Neural crest cell (in vitro differentiated cells): ENCODE measurements at places on chromosomes 3 and 15.

- no peak for DNase-seq
Measured at GRCh38 chr3:46183330-46183729, 24.8 kb downstream of the CCR1 start.

DNA sequence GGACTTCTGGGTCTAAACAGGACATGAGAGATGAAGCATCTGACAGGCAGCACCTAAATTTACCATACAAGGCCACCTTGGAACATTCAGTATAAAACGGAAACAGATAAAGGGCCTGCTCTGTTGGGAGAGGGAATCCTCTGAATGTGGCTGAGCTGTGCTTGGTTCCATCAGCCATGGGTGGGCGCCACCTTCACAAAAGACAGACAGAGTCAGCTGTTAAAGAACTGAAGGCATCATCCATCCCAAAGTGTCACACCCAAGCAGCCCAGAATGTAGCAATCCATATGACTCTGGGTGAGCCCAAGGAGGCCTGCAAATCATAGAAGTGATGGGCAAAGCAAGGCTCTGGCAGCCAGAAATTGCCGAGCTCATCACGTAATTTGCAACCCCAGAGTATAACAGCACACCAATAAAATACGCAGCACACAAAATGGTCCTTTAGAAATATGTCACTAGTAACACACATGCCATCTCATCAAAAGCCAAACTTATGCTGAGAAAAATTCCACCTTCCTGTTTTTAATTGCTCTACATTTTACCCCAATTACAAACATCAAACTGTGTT is 24.8 kb upstream of the RBP1 start:
- DNase-seq: no peak

DNA sequence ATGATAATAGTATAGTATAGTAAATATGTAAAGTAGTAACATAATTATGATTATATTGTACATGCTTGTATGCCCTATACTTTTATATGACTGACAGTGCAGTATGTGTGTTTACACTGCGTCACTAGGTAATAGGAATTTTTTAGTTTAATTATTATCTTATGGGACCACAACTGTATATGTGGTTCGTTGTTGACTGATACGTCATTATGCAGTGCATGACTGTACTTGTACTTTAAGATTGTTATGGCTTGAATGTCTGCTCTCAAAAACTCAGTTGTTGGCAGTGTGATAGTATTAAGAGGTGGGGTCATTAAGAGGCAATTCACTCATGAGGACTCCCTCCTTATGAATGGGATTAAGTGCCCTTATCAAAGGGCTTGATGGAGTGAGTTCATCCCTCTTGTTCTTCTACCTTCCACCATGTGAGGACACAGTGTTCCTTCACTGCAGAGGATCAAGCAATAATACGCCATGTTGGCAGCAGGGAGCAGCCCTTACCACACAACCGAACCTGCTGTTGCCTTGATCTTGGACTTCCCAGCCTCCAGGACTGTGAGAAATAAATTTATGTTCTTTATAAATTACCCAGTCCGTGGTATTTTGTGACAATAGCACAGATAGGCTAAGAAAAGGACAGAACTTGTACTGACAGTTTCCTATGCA is 152.2 kb downstream of the NEK11 start:
- DNase-seq: no peak

- no peak for DNase-seq
Measured at GRCh38 chr3:139450159-139450558, 26.2 kb downstream of the RBP2 start.

GRCh38 chr3:120224237-120224636 is 60.8 kb downstream of the GPR156 start:
- no peak for DNase-seq

GRCh38 chr15:91102546-91103330 is 2.7 kb downstream of the SV2B start:
- no peak for DNase-seq

- no peak for DNase-seq
Measured at GRCh38 chr3:112366522-112366921, 33.6 kb downstream of the CD200 start.

DNA sequence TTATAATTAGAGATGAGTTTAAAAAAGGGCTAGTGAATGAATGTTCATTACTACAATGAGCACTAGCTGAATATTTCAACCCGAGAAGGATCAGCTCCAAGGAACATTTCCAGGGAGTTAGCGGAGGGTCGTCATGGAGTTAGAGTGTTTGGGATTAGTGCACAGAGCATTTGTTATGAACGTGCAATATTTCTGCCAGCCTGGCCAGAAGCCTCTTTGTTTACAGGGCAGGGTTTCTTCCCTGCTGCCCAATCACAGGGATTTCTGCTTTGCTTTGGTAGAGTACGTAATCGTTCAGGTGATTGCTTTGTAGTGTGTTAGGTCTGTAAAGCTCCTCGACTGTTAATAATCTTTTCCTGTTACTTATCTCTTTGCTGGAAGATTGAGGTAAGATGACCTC is 5.9 kb downstream of the CGNL1 start:
- no peak for DNase-seq

DNA sequence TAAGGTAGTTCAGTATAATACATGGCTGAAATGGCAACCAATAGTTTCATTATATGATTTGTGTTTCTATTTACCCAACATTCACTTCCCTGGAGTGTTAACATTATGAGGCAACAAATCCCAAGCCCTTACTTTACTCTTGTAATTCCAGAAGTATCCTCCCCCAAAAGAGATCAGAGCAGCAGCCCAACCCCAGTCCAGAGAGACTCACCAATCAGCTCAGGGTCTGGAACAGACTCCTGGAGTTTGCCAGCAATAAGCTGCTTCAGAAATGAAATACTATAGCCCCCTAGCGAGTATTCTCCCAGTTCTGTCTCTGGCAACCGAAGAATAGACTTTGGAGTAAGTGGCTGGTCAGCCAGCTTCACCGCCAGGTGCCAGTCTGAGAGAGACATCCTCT is 2.5 kb downstream of the UBL7 start:
- no peak for DNase-seq

- DNase-seq: no peak
Measured at GRCh38 chr15:85622221-85622831, 172.4 kb downstream of the KLHL25 start.

GRCh38 chr15:77481670-77482069 is 61.0 kb downstream of the HMG20A start:
- no peak for DNase-seq

- DNase-seq: no peak
Measured at GRCh38 chr15:48411971-48412591, 80.9 kb downstream of the DUT start.

- DNase-seq: no peak
Measured at GRCh38 chr15:83547168-83547567, 100.0 kb downstream of the SH3GL3 start.

GRCh38 chr3:52873433-52874159 is 23.8 kb downstream of the STIMATE start:
- DNase-seq: no peak

DNA sequence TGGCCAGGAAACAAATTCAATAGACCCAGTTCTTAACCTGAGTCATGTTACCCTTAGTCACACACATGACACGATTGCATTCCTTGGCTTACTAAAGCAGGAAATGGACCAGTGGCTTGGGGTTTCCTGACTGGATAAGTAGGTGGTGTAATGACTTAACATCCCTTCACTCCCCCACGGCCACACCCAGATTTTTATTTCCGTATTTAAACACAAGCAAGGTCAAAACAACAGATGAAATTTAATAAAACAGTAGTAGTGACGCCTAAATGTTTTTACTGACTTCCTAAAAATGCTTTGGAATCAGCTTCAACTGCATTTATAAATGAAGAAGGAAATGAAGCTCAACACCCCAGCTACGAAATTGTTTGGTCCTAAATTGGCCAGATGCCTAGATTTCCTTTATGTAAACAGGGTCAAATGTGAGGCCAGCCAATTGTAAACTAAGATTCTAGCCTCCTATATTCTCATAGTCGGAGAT is 324.3 kb downstream of the CHST2 start:
- no peak for DNase-seq

DNA sequence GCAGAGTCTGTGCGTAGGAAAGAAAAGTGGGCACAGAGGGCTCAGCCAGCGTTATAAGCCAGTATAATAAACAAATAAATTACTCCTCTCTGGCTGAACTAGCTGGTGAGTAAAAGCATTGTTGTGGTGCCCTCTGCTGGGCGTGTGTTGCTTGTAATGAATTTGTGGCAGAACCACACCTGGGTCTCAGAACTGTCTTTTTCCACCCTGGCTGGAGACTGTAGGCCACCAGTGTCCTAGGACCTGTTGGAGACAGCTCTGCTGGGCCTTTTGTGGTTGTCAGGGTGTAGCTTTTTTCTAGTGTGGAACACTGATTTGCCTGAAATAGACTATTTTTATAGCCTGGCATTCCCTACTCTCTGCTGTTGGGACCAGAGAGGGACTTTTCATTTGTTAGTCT is 130.5 kb upstream of the EIF1B start:
- peak; percentile 74 for DNase-seq

- no peak for DNase-seq
Measured at GRCh38 chr15:62280625-62281024, 115.5 kb upstream of the C2CD4B start.

DNA sequence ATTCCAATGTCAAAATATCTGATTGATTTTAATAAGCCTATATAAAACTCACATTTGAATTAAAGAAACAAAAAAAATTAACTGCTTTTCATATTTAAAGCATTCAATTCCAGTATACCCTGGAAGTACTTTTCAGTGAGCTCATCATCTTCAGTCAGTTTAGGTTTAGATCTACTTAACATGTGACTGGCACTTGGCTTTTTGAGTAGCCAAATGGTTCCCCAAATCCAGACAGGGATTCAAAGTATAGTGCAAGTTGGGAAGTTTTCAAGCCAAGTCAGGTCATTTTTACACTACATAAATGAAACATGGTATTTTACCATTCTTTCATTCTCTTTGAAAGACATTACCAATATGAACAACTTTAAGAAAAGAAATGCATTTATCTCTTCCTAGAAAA is 57.5 kb downstream of the ATP8B4 start:
- no peak for DNase-seq

GRCh38 chr15:67758619-67759300 is 66.5 kb upstream of the SKOR1 start:
- no peak for DNase-seq

DNA sequence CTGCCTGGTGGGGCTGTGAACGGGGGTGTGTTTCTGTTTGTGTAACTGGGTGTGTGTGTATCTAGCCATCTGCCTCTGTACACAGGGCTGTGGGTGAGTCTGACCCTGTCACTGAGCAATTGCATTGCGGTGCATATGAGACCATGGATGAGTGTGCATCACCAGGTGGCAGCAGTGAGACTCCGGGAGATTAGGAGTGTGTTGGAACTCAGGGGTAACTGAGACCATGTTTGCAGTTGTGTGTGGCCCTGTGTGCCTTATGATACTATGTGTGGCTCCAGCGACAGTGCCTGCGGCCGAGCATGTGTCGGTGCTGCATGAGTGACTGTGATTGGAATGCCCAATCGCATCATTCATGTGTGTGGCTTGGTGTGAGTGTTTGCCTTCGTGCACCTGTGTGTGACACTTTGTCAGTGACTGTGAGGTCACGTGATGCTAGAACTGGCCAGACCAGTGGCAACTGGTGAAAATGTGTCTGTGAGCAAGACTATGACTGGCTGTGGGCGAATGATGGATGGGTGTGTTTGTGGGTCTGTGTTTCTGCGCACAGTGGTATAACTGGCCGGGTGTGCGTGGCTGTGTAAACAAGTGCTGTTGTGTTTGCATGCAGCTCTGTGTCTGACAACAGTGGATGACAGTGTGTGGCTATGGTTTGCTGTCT is 14.0 kb downstream of the VILL start:
- DNase-seq: peak; percentile 68

GRCh38 chr15:51316636-51317035 is 21.8 kb downstream of the CYP19A1 start:
- DNase-seq: no peak

DNA sequence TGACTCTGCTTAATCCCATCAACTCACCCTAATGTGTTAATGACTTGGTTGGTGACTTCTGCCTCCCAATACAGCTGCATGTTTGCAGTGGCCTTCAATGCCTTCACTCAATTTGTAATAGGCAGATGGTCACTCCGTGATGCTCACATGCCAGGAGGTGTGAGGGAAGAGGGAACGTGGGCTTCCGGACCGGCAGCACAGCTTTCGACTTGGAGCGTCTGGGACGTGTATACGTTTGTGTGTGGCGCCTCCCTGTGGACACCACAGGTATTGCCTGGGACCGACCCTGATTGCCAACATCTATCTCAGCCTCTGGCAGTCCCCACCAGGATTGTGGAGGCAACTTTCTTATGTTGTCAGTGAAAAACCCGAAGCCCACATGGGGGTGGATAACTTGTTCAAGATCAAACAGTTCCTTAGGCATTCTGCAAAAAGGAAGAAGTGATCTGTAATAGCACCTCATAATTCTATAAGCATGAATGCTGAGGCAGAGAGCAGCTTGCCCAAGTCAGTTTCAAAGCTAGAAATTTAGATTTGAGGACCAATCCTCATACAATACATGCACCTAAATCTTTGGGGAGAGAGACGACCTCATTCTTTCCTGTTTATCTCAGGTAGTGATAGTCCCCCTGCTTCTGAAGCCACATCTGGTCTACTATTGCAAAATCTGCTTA is 16.9 kb downstream of the MRPL46 start:
- DNase-seq: peak; percentile 85

DNA sequence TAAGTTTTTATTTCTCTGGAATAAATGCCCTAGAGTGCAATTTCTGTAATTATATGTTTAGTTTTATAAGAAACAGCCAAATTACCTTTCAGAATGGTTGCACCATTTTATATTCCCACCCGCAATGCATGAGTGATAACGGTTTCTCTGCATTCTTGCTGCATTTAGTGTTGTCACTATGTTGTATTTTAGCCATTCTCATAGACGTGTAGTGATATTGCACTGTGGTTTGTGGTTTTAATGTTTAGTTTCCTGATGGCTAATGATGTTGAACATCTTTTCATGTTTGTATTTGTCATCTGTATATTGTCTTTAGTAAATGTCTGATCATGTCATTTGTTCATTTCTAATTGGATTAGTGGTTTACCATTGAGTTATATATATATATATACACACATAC is 73.0 kb upstream of the GOLIM4 start:
- DNase-seq: no peak

- DNase-seq: no peak
Measured at GRCh38 chr3:65871305-65872141, 167.2 kb downstream of the MAGI1 start.

DNA sequence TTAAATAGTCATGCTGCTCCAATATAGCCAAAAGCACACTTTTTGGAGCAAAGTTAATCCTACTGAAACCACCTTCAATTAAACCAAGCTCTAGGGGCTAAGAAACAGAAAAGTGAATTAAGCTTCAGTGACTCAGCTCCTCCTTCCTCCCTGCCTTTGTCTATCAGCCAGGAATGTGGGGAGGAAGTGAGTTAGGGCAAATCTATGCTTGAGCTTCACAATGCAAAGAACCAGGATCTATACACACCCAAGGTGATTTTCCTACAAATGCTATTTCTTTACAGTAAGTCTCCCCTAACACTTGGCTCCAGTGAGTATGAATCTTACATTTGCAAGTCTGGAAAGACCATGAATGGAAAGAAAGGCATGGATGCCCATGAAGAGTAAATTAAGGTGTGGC is 212.1 kb downstream of the P3H2 start:
- DNase-seq: no peak
